Common myeloid progenitor, CD34-positive (primary cell): ENCODE measurements at places on chromosomes 7 and 10.

DNA sequence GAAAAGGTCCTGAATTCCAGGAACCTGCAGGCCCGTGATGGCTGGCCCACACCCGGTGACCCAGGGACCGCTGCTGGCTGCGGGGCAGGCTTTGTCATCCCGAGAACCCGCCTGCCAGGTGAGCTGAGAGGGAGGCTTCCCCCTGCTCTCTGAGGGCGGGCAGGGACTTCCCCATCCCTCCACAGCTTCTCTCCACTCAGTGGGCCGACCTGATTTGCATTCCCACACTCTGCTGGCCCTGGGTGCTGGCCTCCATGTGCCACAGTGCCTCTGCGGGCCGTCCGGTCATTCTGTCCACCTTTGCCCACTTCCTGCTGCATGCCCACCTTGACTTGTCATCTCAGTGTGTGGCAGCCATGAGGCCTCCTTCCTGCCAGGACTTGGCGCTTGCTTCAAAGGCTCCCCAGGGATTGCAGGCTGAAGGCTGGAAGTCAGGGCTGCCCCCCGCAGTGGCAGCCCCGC is 35.3 kb downstream of the PALD1 start:
- DNase-seq: no peak

DNA sequence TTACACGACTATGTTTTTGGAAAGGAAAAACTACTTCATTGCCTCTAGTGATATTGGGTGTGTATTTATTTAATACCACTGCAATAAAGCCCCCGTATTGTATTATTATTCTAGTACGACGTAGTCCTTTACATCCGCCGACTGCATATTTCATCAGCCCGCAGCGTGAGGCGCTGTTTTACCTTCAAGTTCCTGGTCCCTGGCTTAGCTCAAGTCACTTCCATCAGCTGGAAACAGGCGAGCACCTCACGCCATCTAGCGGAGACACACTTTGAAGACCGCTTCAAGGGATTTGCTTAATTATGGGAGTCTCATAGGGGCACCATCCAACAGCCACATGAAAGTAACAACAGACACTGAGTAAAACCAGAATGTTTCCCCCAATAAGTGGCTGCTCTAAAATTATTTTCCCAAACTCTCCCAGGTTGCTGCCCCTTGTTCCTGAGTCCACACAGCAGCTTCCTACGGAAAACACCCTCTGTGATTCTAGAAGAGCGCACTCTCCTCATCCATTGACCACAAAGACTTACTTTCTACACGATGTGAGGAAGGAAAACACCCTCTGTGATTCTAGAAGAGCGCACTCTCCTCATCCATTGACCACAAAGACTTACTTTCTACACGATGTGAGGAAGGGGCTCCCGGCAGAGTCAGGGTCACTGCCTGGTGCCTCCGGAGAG is 15.7 kb upstream of the ITIH2 start:
- DNase-seq: peak; percentile 95

DNA sequence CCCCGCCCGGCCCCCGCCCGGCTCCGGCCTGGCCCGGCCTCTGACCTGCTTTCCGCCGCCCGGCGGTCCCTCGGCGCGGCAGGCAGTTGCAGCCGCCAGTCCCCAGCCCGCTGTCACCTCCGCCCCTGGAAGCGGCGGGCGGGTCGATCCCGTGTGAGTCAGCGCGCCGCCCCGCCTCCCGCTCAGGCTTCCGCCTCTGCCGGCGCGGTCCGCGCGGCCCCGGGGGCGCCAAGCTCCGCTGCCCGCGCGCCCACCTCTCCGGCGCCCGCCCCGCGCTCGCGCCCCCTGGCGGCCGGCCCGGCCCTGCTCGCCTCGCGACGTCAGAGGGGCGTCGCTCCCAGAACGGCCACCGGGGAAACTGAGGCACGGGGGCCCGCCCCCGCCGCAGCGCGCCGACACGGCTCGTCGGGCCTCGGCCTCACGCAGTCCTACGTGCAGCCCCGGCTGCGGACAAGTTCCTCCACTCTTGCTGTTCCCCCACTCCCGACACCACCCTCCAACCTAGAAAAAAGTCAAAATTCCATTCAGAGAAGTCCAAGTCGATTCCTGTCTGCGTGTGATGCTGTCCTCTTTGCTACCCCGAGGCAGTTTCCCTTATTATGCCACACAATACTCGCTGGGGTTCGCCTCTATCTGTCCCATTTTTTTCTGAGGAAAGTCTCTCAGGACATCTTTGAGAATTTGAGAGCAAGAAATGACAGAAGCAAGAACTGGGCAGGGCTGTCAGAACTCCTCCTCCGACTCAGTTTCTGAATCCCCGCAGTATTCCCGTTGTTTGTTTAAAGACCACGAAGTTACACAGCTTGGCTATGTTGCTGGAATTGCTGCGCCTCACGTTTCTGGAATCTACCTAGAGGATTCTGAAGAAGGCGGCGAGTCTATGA is at the start of gene DNMBP:
Gene DNMBP, minus strand, starts transcription at position 155 of the 884 bp plus-strand sequence. CDS start 37,823 bp downstream, outside the sequence.
- DNase-seq: peak; percentile 94

DNA sequence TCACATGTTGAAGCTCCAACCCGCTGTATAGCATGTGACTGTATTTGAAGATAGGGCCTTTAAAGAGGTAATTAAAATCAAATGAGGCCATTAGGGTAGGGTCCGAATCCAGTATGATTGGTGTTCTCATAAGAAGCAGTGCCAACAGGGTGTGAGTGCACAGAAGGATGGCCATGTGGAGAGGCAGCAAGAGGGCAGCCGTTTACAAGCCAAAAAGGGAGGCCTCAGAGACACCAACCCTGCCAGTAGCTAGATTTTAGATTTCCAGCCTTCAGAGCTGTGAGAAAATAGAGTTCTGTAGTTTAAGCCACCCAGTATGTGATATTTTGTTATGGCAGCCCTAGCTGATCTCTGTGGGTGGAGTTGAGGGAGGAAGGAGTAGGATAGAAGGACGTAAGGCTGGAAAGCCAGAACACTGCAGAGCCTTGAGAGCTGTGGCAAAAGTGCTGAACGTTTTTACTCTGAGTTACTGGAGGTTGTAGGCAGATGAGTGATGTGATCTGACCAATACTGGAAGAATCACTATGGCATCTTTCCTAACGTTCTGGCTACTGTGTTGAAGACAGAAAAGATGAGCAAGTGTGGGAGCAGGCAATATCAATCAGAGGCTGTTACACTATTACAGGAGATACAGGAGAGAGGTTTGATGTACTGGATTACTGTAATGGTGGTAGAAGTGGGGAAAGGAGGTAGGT is 334.9 kb downstream of the ELMO1 start:
- DNase-seq: no peak

DNA sequence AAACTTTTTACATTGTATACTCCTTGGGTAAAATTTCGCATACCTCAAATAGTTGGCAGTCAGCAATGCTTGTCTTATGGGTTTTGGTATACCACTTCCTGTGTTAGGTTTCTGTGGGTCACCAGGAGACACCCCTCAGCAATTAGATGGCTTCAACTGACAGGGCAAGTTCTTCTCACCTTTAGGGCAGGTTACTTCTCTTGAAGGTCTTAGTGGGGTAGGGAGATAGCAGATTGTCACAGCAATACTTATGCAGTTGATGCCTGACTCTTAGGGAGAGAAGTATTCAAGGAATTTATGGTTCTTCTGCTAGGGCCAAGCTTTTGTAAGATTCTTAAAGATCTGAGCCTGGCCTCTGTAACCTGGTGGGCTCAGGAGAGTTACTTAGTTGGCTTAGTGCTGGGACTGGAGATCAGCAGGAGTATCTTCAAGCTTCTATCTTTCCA is 42.9 kb downstream of the MKLN1 start:
- DNase-seq: peak; percentile 25

GRCh38 chr7:123924941-123925340 is at the start of gene SPAM1:
TSS of gene SPAM1 (plus strand) at chr7:123925241. CDS start at chr7:123953571, 28,330 bp downstream.
- DNase-seq: no peak

GRCh38 chr7:107501593-107501992 is 31.7 kb downstream of the GPR22 start:
- peak; percentile 77 for DNase-seq

GRCh38 chr7:101496017-101496416 is 133.1 kb downstream of the MYL10 start:
- DNase-seq: no peak

- DNase-seq: no peak
These were observed 194.5 kb upstream of the GALNT17 start for GRCh38 chr7:70937424-70937823.

- peak; percentile 59 for DNase-seq
These were observed 592.9 kb downstream of the CNTNAP2 start for GRCh38 chr7:146709451-146710027.

DNA sequence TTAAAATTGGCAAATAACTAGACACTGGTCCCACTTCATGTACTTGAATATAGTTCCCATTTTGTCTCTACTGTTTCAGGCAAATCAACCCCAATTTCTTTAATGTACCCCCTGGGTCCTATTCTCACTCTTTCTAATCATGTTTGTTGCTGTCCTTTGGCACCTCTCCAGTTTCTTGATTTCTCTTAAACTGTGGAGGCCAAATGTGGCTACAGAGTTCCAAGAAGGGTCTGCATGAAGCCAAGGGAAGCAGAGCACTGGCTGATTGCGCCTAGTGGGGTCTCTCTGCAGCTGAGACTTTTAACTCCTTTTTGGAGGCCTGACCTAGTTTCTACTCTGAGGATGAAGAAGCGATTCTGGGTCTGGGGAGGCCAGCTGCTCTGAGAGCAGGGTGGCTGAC is 6.7 kb upstream of the ADAM12 start:
- DNase-seq: no peak

- no peak for DNase-seq
These were observed 29.9 kb downstream of the CFAP43 start for GRCh38 chr10:104202231-104202630.

DNA sequence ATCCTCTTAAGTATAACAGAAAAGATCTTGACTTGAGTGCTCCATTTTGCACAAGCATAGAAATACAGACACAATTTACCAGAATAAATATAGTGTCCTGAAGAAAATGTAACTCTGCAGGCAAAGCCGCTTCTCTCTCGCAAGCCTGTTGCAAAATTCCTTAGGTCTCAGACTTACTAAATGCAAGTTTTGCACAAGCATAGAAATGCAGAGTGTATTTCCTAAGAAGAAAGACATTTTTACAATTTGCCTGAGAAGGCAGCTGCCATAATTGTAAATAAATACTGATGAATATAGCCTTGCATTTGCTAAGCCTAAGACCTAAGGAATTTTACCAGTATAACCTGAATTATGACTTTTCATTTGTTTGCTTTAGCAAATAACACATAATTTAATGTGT is 67.1 kb downstream of the AGMO start:
- no peak for DNase-seq

- DNase-seq: no peak
These were observed 37.2 kb downstream of the CLEC2L start for GRCh38 chr7:139560678-139561077.

DNA sequence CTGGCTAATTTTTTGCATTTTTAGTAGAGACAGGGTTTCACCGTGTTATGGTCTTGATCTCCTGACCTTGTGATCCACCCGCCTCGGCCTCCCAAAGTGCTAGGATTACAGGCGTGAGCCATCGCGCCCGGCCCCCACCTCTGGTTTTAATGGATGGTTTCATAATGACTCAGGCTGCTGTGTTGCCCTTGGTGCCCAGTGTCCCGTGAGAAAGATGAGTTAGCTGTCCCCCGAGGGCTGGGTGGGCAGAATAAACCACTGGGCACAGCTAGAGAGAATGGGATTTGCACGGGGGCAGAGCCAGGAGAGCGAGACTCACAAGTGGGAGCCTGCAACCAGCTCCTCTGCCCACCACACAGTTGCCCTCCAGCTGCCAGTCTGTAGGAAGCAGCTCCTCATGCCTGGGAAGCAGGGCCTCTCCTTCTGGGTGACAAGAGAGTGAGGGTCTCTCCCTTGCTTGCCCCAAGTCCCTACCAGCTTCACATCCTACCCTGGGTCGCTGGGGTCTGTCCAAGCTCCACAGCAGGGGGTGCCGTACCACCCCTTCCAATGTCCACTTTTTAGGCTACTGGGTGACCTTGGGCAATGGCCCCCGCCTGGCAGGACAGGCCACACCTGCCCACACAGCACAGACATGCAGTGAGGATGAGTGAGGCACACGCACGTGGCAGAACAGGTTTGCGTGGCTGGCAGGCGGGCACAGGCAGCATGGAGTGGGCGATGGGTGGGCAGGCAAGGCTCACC is 16.1 kb upstream of the NDST2 start:
- DNase-seq: no peak

- DNase-seq: peak; percentile 54
These were observed 52.2 kb upstream of the MKI67 start for GRCh38 chr10:128178302-128178958.

DNA sequence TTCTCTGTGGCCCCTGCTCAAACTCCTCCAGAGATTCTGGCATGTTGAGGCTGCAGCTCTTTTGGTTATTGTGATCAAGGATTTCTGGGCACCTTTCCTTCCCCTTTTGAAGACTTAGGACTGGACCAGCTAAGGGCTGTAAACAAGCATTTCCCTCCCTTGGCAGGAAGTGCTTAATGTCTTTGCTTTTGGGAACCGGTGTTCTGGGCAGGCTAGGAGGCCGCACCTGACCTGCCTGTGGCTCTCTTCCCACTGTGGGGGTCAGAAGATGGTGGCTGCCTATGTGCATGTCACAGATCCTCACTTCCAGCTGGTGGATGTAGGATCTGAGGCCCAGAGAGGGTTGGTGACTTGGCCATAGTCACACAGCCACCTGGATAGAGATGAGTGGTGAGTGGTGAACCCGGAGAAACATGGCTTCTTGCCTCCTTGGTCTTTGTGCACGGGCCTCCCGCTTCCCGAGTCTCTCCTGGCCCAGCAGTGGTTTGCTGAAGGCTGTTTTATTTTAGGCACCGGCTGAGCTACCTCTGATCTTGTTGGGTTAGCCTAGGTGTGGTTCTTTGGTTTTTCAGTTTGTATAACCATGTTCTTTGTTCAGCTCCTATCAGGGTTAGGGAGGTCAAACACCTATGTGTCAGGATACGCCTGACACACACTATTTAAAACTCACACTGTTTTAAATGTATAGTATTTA is 82.0 kb downstream of the GRK5 start:
- DNase-seq: no peak

GRCh38 chr7:157983502-157984422 is 603.9 kb downstream of the PTPRN2 start:
- DNase-seq: no peak
